ENCODE measurements at places on chromosomes 7 and 10.

GRCh38 chr7:1344421-1344820, 111.7 kb downstream of the UNCX start:
- DNase-seq: no peak

GRCh38 chr7:136234040-136234439, 256.9 kb upstream of the MTPN start:
- no peak for DNase-seq

DNA sequence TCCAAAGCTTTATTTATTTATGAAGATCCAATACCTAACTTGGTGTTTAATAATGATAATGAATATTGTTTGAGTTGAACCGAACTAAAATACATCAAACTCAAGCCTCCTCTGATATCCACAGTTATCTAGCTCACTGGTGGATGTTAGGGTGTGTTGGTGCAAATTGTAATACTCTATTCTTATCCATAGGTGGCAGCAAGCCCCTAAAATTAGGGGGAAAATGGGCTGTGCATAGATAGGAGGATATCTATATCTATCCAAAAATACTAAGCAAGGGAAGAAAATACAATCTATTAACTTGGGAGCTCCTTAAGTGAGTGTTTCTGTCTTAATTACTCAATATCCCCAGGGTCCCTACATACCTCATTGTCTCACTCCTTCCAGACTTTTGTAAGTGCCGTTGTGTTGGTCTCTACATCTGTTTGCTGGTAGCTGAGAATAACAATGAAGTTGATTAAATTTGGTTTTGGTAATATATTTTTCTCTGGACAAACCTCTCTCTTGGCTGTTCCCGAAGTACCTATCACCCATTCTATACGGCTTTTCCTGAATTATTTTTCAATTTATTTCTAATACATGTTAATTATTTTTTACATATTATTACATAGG, 55.0 kb upstream of the VWDE start:
- no peak for DNase-seq

DNA sequence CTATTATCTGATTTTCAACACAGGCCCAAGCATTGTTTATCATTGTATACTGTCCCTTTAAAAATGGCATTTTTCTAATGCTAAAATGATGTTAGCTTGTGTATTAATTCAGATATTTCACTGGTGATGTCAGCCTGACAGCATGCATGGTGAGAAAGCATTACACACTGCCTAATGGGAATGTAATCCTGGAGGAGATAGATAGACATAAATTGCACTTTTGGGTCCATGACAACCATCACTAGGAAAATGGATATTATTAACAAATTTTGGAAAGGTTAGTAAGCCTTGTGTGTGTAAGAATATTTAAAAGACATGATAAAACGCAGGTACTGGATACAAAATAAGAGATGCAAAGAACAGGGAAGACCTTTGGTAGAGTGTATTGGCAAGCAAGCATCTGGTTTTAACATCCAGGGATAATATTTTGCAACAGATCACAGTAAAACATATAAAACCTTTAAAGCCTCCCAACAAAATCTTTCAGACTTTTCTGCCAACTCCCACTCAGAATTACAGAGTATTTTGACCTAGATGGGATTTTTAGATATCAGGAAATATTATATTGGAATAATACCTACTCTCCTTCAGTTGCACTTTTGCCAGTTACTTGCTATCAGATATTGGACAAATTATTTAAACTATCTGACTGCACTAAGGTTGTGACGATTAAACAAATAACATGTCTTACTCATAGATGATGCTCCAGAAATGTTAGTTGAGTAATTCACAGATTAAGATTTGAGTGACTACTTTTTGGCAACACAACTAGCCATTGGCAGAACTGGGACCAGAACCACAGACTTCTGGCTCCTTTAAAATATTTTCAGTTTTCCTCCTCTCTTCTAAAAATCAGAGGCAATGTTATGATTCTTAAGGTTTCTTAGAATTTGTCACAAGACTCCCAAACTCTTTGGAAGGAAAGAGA, 291.6 kb upstream of the SEMA3C start:
- DNase-seq: no peak

DNA sequence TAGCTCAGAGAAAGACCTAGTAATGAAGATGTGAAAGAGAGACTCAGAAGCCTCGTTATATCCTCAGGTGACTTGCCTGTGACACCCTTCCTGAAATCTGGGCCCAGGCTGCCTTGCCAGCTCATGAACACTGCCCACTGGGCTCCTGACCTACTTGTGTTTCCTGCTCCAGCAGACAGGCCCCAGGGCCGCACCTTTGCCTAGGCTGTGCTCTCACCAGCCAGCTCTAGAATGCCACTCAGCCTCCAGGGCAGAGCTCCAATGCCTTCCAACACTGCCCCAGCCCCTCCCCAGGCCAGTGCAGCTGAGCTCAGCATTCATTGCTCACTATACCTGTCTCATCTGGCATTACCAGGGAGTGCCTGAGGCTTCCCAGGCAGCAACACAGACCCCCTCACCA, 94.3 kb downstream of the DLG5 start:
- no peak for DNase-seq

- DNase-seq: no peak
Measured at GRCh38 chr10:61935077-61935476, 33.6 kb downstream of the ARID5B start.

DNA sequence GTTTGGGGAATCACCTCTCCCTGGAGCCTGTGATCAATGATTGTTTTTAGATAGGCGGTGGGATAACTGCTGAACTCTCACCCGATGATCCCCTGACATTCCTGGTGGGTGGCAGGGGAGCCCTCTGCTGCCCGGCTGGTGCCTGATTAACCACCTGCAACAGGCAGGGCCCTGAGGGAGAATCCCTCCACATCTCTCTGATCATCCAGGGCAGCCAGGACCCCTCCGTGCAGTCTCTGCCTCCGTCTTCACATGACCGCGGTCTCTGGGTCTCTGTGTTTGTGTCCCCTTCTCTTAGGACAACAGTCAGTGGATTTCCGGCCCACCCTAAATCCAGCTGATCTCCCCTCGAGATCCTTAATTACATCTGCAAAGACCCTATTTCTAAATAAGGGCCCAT, 17.4 kb downstream of the CALML5 start:
- DNase-seq: no peak

DNA sequence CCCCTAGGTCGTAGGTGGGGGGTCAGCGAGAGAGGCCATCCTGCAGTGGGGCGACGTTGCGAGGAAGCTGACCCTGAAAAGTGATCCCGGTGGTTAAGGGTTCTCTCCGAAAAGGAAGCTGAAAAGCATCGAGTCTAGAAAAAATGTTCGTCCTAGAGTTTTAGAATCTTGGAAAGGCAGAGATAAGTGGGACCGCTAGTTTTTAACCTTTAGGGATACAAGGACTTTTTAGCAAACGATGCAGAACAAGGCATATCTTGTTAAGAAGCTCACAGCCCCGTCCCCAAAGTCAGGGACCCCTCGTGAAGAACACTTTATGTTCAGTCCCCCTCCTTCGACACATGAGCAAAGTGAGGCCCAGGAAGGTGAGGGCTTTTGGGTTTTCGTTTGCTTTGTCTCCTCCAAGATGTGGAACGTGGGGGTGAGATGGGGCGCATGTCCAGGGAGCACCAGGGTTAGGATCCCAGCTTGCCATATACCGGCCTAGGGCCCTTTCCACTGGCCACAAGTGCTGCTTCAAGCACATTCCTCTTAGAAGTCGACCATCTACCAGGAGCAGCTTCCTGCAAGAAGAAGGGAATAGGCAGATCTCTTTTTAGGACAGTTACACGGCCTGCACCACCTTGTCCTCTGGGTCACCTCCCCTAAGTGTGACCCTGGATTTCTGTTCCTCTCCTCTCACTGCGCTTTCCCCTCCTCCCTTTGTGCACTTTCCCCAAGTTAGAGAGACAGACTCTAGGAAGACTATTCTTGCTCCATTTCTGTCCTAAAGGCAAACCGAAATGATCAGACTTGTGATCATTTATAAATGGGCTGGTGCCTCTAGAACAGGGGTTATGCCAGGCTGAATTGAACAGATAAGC, 969 bp downstream of the SLC35G1 start:
- DNase-seq: no peak
